NCI-H1694 (cell line): ENCODE measurements at places on chromosomes 5 and 9.

- DNase-seq, result no peak
Observed at GRCh38 chr5:159451197-159452052, 121.1 kb upstream of the IL12B start.

DNA sequence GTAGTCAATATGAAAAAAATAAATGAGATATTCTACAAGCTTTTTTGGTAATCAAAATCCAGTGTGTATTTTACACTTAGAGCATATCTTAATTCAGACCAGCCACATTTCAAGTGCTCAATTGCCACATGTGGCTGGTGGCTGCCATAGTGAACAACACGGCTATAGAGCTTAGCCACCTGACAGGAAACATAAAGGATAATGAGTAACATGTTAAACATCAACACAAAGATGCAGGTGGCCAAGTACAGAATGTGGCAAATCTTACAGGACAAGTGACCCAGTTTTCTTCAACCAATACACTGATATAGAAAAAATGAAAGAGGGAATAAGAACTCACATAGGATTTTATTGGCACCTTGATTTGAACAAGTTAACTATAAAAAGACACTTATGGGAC is 61.4 kb downstream of the KIF24 start:
- no peak for DNase-seq

DNA sequence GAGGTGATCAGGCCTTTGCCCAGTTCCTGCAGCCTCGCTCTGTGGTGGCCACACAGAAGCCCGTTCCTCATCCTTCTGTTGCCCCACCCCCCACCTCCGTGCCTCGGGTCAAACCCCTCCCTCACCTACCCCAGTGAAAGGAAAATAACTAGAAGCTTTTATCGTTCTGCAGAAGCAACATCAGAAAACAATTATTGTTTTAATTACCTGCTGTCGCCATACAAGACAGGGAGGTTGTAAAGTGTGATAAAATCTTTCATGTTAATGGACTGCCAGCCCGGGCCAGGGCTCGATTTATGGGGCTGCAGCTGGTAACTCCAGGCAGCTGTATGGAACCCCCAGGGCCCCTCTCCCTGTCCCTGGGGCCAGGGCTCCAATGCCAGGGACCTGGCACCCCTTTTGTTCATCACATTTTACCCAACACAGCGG is 20.6 kb downstream of the UNC5A start:
- DNase-seq, result no peak

GRCh38 chr9:123753669-123754258 is 176.2 kb downstream of the DENND1A start:
- DNase-seq, result no peak

DNA sequence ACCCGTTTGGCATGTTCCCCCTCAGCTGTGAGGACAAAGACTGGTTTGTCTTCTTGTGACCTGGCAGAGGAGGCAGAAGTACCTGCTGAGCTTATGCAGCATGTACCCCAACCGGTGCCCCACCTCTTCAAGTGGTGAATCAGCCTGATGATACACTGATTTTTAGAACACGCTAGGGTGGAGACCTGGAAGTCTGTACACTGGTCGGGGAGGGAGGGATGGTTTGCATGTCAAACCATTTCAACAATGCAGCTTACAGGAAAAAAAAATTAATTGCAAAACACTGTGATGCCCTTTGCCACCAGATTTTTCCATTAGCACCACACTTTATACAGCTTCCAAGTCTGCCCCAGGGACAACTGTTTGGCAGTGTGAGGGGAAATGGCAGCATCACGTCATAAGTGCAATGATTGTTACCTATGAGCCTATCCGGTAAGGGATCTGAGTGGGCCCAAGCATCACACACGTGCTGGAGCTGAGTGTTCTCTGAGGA is 155.1 kb upstream of the DMRT1 start:
- DNase-seq, result no peak

DNA sequence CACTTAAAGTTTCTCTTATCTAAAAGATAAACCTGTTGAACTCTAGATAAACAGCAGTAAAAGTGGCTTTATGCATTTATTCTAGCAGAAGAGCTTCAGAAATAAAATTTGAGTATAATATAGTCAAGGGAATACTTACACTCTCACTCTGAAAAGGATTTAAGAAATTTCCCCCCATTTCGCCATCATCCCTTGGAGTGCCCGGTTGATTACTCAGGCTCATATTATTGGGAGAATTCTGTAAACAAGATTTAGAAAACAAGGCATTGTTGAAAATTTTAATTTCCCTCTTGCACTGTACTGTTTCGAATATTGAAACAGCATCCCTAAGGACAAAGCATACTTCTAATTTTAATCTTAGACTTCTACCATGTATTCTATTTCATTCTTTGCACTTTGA is 34.5 kb upstream of the ACOT12 start:
- no peak for DNase-seq

- DNase-seq, result no peak
Observed at GRCh38 chr5:93461756-93462155, 119.3 kb downstream of the NR2F1-AS1 start.

DNA sequence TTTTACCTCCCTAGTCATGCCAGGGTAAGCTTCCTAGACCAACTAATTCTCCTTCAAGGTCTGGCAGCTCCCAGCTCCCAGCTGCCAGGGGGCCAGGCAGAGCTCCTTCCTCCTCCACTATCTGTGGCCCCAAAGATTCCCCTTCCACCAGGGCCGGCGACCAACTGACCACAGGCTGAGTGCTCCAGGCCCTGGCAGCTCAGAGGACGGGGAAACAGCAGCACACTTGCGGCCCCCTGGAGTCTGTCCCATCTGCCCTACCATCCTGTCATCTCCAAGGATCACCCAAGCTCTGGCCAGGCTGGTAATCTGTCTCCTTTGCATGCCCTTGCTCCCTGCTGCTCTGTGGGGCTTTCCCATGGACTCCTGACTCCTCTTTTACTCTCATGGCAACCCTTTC is 31.2 kb upstream of the BASP1 start:
- no peak for DNase-seq

- DNase-seq, result no peak
Observed at GRCh38 chr5:81181576-81182316, 51.4 kb upstream of the CKMT2 start.

DNA sequence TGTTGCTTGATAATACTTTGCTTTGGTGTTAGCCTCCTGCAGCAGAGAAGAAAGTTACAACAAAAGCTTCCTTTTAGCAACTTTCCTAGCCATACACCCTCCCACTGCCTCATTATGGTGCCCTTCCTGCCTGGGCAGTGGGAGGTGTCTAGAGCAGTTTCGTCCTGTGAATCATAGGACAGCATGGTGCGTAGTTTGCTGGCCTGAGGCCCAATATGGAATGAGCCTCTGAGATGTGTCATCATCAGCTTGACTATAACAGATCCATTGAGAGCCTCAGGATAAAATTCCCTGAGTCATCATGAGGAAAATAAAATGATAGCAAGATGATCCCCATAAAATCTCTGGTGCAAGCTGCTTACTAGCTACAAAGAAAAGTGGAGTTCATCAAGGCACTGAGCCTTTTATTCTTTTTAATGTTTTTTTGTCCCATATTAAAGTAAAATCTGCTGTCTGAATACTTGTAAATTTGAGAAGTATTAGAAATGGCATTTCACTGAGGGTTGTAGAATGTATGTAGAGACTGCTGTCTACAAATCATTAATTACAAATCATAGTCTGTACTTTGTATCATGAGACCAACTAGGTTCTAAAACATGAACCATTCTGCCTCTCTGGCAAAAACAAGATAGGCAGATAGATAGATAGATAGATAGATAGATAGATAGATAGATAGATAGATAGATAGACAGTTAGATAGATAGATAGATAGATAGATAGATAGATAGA is 303.0 kb upstream of the PDE4D start:
- DNase-seq, result no peak

GRCh38 chr9:93133681-93134014 is 403 bp downstream of the NINJ1 start:
- DNase-seq, result no peak

DNA sequence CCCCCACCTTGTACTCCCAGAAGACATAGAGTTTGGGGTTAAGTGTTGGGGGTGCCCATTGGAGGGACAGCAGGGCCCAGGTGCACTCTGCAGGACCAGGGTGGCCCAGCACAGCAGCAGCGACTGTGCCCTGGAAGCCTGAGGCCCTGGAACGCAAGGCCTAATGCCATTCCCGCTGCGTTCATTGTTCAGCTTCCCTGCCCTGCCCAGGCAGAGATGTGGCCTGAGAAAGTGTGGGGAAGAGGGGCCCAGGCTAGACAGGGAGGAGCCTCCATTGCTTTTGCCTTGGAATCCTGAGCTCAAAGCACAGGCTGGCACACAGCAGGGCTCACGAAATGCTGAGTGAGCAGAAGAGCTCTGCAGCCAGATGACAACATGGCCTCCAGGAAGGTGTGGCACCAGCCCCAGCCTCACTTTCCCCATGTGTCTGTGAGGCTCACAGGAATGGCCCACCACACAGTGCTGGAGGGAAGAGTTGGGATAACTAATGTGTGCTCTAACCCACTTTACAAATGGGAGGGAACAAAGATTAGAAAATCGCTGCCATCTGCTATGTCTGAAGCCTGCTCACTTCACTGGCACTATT is 19.4 kb downstream of the S1PR3 start:
- no peak for DNase-seq

DNA sequence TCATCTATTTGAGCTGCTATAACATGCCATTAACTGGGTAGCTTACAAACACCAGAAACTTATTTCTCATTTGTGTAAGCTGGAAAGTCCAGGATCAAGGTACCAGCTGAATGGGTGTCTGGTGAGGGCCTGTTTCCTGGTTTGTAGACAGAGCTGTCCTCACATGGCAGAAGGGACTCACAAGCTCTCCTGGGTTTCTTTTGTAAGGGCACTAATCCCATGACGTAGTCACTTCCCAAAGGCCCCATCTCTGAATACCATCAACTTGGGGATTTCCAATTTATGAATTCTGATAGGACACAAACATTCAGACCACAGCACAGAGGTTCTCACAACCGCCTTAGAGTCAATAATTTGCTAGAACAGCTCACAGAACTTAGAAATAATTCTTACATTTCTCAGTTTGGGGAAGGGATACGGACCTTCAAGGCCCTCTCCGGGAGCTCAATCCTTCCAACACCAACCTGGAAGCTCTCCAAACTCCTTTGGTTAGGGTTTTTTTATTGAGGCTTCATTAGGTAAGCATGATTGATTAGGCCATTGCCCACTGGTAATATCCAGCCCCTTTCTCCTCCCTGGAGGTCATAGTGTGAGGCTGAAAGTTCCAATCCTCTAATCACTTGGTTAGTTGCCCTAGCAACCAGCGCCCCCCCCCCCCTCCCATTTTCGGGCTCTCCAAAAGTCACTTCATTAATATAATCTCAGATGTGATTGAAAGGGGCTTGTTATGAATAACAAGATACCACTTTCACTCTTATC is 7.6 kb upstream of the DNAJA1 start:
- no peak for DNase-seq

- no peak for DNase-seq
Observed at GRCh38 chr9:93020771-93021670, 37.5 kb upstream of the SUSD3 start.

GRCh38 chr5:56649569-56649968 is 165.8 kb upstream of the MAP3K1 start:
- DNase-seq, result no peak

DNA sequence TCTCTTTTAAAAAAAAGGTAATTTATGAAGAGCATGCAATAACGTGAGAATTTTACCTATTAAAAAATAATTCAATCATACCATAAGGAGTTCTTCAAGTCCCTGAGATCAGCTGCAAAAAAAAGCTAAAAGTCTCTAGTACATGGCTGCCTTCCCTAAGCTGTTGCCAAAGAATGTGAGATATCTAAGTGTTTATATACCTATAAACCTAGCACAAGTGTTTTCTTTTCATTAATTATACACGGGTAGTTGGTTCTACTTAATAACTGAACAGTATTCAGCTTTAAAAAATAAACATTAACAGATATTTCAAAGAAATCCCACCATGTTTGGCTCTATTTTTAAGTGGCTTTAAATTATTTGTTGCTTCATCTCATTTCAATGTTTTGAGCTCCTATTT is 25.9 kb downstream of the FNBP1 start:
- no peak for DNase-seq

DNA sequence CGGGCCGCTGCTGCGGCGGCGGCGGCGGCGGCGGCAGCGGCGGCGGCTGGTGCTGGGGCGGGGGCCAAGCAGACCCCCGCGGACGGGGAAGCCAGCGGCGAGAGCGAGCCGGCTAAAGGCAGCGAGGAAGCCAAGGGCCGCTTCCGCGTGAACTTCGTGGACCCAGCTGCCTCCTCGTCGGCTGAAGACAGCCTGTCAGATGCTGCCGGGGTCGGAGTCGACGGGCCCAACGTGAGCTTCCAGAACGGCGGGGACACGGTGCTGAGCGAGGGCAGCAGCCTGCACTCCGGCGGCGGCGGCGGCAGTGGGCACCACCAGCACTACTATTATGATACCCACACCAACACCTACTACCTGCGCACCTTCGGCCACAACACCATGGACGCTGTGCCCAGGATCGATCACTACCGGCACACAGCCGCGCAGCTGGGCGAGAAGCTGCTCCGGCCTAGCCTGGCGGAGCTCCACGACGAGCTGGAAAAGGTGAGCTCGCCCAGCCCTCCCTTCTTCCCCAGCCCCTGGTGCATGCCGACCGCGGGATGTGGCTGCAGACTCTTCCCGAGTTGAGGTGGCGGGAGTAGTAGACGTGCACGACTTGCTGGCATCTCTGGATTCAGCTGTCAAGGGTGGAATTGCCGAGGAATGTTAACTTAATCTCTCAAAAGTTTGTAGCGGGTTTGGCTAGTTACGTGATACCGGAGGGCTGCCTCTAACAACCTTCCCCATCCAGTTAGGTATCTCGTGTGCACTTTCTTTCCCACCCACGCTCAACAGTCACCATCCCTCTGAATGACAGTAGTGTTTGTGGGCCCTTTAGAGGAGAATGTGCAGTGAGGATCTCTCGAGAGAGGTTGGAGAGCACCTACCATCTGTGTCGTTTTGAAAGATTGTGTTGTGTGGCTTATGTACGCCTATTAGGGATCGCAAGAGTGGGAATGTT is 932 bp downstream of the SLC12A2 start:
- no peak for DNase-seq

DNA sequence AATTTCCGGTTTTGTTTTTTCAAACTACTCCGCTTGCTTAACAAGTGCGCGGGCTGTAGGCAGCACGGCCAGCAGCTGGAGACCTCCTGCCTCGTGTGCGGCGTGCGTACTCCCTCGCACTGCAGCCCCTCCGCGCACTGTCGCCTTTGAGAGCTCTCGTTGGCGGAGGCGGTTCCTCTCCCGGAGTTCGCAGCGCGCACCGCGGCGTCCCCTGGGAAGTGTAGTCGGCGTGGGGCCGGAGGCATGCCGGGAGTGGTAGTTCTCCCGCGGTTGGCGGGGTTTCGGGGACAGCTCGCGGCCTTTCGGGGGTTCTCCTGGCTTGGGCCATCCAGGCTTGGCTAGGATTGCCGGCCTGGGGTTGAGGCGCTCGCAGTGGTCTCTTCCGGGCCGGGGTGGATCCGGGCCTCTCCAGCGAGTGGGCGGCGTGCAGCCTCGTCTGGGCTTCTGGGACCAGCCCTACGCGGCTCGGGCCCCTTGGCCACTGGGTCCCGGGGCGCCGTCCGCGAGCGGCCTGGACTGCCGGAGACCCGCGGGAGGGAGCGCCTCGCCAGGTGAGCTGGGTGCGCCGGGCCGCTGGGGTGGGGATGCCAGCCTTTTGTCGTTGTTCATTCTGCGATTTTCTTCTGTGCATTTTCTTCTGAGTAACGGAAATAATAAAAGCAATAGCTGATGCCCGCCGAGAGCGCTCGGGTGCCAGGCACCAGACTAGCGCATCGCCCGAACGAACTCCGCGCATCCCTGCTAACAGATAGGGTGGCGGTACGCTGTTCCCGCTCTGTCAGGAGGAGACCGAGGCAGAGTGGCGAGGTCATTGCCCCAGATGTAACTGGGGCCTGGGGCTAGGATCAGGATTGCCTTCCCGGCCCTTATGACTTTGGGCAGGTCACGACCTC is at the start of gene ZNF354C:
TSS of gene ZNF354C (plus strand) at position 258 of the 893 bp plus-strand sequence. CDS start 1,696 bp downstream, outside the sequence.
- DNase-seq, result no peak
